Activated CD4-positive, alpha-beta T cell treated with anti-CD3 and anti-CD28 coated beads for 1 hour (primary cell): ENCODE measurements at places on chromosomes 2 and 18.

DNA sequence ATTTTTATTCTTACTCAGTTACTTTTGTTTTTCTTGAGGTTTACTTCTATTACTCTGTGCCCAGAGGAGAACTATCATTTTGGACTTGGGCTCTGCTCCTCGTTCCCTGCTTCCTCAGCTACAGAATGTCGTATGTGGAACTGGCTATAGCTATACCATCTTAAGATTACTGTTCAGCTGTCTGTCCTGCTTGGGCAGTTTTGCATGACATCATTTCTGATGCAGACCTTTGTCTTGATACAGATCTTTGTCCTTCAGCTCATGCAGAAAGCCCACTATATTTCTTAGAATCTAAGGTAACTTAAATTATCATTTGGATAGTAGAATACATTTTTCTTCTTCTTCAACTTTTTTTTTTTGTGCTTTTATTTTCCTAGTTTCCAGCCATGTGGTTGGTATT, 13.8 kb upstream of the C1GALT1C1L start:
- no peak for DNase-seq

- no peak for DNase-seq
Observed at GRCh38 chr18:77098029-77098428, 34.6 kb downstream of the MBP start.

DNA sequence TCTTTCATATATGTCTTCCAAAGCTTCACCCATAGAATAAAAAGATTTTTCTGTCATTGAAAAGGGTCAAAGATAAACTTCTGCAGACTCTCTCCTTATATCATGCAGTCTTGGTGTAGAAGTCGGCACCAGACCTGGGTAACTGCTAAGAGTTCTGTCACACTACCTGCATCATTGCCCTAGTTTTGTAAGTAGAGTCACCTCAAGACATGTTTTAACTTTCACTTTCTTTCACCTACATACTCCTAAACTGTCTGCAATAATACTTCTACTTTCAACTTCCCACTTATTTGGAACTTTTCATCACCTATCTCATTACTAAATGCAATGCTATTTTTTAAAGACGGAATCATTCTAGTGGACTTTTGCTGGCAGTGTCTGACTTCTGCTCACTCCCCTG, 475.6 kb upstream of the VRK2 start:
- no peak for DNase-seq

DNA sequence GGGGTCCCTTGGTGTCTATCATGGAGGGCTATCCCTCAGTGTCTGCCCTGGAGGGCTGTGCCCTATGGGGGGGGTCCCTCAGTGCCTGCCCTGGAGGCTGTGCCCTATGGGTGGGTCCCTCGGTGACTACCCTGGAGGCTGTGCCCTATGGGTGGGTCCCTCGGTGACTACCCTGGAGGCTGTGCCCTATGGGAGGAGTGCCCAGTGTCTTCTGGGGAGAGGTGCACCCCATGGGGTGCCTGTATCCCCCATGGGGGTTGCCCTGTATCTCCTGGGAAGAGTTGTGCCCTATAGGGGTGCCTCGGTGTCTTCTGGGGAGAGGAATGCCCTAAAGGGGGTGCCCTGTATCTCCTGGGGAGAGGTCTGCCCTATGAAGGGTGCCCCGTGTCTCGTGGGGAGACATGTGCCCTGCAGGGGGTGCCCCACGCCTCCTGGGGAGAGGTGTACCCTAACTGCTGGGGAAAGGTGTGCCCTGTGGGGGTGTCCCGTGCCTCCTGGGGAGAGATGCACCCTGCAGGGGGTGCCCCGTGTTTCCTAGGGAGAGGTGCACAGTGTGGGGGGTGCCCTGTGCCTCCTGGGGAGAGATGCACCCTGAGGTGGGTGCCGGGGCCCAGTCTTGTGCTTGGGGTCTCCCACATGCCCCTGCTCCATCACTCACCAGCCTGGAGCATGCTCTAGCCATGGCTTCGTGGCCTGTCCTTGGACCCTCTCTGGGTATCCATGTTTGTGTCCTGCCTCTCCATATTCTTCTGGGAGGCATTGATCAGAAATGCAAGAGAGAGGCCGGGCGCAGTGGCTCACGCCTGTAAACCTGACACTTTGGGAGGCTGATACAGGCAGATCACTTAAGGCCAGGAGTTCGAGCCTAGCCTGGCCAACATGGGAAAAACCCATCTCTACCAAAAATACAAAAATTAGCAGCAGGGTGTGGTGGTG, 215.6 kb downstream of the HDAC4 start:
- DNase-seq, result no peak

DNA sequence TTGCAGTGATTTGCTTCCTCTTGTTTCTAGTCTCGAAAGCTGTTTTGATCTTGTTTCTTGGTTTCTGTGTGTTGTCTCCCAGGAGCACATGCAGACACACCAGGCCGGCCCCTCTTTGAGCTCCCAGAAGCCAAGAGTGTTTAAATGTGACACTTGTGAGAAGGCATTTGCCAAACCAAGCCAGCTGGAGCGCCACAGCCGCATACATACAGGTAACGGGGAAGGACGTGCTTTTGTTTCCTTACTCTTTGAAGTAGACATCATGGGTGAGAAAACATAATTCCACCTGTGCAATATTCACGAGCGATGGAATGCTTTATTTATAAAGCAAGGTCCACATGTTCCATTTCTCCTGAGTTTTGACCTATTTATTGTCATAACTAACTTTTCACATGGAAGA, 137.2 kb downstream of the ZNF236 start:
- no peak for DNase-seq

DNA sequence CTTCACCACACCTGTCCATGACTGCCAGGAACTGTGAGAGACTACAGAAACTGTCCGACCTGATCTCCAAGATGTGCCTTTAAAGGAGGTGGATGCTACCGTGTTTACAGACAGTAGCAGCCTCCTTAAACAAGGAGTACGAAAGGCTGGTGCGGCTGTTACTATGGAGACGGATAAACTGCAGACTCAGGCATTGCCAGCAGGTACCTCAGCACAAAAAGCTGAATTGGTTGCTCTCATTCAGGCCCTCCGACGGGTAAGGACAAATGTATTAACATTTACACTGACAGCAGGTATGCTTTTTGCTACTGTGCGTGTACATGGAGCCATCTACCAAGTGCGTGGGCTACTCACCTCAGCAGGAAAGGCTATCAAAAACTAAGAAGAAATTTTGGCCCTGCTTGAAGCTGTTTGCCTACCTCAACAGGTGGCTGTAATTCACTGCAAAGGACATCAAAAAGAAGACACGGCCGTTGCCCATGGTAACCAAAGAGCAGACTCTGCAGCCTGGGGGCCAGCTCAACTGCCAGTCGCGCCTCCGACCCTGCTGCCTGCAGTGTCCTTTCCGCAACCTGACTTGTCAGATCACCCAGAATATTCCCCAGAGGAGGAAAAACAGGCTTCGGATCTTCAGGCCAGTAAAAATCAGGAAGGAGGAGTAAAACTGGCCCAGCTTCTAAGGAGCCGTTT, 30.9 kb downstream of the SKA1 start:
- no peak for DNase-seq

GRCh38 chr18:28858248-28858647, 681.3 kb upstream of the CDH2 start:
- DNase-seq, result no peak

- no peak for DNase-seq
Observed at GRCh38 chr2:12990523-12990922, 273.8 kb downstream of the TRIB2 start.

DNA sequence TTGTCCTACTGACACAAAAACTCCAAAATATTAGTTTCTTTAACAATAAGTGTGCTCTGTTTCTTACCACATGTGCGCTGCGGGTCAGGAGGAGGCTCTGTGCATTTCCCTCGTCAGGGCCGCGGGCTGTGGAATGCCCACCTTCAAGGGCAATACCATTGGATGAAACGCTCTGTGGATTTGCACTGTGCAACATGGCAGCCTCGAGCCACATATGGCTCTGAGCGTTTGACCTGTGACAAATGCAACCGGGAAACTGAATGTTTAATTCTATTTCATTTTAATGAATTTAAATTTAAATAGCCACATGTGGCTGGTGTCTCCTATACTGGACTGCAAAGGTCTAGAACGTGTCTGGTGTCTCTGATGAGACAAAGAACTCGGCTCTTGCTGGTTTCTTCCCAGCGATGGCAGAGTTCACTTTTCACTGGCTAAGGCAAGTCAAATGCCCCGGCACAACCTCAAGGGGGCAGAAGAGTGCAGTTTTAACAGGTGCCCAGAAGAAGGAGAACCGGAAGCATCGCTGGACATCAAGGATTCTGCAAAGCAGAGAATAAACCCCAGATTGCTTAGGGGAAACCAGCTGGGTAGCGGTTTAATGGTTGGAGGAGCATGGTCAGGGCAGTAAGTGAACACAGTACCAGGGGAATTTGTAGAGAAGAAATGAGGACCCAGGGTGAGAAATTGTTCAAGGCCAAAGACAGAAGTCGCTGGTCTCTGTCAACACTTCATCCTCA, 37.0 kb upstream of the TMEM18 start:
- no peak for DNase-seq

DNA sequence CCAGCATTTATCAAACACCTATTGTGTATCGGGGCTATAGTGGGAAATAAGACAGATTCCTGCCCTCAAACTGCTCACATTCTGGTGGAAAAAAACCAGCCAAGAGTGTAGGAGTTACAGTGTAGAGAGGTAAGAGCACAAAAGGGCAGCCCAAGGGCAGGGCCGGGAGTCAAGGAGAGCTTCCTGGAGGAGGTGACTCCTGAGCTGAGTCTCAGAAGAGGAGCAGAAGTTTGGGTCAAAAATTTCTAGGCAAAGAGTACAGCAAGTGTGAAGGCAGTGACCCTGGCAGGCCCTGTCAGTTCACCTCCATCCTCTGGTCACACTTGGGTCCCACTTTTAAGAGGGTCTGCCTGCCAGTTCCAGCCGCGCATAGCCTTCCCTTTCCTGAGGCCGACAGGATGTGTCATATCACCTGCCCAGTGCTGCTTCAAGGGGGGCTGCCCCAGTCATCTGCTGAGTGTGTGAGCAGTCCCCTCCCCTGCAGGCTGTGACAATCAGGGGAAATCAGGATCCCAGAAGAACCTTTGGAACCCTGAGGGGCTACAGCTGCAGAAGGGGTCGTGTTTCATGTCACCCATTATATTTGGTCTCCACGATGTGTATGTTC, 118.4 kb downstream of the GLI2 start:
- DNase-seq, result no peak

- DNase-seq, result no peak
Observed at GRCh38 chr2:202494300-202495229, 118.4 kb downstream of the BMPR2 start.

DNA sequence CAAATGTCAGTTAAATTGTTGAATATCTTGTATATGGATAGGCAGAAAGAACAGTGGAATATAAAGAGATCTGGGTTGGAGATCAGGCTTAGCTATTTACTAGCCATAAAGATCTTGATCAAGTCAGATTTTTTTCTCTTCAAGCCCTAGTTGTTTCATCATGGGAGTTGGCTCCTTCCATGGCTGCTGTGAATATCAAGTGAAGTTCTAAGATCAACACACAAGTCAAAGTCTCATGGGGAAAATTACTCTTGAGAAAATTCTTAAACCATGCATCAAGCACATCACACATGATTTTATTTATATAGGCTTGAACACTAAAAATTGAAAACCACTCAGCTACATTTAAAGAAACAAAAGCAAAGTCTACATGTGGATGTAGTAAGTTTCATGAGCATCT, 79.8 kb downstream of the C1D start:
- DNase-seq, result no peak

DNA sequence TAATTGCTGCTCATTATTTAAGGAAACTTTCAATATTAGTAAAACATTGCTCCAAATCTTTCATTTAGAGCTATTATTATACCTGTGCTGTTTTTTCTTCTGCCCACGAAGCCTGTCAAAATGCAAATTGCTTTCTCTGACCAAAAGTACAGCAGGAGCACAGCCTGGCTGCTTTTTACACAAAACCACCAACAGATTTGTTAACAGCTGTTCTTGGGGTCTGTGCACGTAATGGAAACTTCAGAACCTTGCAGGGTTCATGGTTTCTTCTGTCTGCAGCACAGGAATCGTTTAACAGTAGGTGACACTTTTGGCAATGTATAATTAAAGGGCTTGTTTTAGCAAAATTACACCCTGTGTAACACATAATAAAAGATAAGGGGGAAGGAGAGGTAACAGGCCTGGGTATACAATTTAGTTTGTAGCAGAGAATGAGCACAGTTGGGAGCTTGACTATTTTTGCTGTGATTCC, 447.3 kb downstream of the KCNJ3 start:
- DNase-seq, result no peak

DNA sequence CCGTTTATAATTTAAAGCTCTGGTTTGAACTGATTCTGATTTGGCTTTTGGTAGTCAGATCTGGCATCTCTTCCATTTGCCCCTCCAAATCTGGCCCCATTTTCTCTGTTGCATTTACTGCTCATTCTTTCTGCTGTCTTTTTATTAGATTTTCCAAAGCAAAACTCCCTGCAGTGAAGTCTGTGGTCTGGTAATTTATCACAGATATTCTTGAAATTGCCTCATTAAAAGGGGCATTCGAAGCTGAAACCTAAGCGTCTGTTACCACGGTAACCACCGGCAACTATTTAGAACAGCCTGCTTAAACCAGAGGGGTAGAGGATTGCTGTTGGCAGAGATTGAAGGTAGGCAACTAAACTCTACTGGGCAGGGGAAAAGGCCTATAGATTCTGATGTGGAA, 111.5 kb upstream of the UPP2 start:
- no peak for DNase-seq

GRCh38 chr2:234981197-234982095, 29.6 kb downstream of the SH3BP4 start:
- no peak for DNase-seq

DNA sequence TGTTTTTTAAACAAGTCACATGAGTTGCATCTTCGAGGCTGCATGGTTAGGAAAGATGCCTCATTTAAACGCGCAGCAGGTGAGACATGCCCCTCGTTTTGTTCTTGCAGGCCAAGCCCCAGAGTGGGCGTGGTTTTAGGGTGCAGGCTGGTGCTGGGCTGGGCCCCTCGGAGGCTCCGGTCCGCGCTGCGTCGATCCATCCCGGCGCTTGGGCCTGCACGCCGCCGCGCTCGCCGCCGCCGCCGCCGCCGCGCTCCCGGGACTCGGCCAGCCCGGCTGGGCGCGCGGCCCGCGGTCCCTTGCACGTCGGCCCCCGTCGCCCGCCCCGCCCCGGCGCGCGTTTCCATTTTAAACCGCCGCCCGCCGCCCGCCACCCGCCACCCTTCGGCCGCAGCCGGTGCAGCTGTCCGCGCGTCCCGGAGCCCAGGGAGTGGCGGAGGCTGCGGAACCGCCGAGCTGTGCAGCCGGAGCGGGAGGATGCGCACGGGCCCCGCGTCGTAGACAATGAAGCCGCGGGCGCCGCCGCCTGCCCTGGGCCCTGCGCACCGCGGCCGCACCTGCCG, 175.5 kb downstream of the AGAP1 start:
- DNase-seq, result no peak

DNA sequence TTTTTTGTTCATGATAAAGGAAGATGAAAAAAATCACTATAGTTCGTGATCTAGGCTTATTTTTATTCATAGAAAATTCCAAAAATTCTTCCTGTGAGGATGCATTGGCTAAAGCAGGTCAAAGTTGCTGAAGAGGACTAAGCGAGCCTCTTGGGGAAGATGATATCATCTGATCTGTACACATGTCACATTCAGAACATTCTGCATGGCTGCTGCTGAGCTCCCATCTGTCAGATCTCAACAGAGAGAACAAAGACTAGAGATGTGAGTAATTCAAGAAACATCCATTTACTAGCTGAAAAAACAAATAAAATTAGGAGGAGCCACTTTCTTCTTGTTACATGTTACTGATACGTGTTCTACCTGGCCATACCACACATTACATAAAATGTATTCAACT, 518.6 kb upstream of the FSIP2 start:
- DNase-seq, result no peak

- no peak for DNase-seq
Observed at GRCh38 chr2:11305338-11305737, 39.1 kb downstream of the ROCK2 start.

- no peak for DNase-seq
Observed at GRCh38 chr2:43175020-43175441, 51.4 kb downstream of the ZFP36L2 start.
